ENCODE measurements at places on chromosomes 6 and 20. TPM values are rescaled to one million over a fixed set of nuclear protein-coding genes. Genes with fewer than 3 reads are reported as not detected.

DNA sequence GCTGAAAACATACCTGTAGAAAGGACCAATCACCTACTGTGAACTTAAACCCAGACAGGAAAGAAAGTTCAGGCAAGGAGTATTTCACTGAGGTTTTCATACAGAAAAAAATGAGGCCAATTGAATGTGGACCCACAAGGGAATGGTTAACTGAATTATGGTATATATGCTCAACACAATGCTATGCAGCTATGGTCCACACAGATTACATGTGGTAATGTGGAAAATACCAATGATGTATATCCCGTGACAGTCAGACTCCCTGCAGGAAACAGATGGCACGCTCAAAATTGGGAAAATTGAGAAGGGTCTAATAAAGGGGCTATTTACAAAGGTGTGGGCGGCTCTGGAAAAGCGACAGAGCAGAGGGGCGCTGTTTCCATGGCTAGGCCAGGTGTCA is 47.1 kb upstream of the PIM1 start:
- H3K36me3 ChIP-seq = no peaks in the 10 kb centered on the region
- peaks cover 23% of the 10 kb centered on the region for H3K4me1 ChIP-seq
- no peaks in the 10 kb centered on the region for H3K27me3 ChIP-seq

GRCh38 chr20:21707999-21708737 is 2.7 kb downstream of the PAX1 start:
- DNase-seq = no peak
- H3K4me1 ChIP-seq = peaks cover 1% of the 10 kb centered on the region
- H3K4me3 ChIP-seq = no peak overlapping the region
- no peaks in the 10 kb centered on the region for H3K36me3 ChIP-seq
- H3K27me3 ChIP-seq = peaks cover 27% of the 10 kb centered on the region
- H3K27ac ChIP-seq = no peak overlapping the region

- no peak for DNase-seq
- no peaks in the 10 kb centered on the region for H3K4me1 ChIP-seq
- H3K27me3 ChIP-seq = no peaks in the 10 kb centered on the region
- no peaks in the 10 kb centered on the region for H3K36me3 ChIP-seq
These were observed 52.1 kb upstream of the PKIB start for GRCh38 chr6:122558080-122558479.

DNA sequence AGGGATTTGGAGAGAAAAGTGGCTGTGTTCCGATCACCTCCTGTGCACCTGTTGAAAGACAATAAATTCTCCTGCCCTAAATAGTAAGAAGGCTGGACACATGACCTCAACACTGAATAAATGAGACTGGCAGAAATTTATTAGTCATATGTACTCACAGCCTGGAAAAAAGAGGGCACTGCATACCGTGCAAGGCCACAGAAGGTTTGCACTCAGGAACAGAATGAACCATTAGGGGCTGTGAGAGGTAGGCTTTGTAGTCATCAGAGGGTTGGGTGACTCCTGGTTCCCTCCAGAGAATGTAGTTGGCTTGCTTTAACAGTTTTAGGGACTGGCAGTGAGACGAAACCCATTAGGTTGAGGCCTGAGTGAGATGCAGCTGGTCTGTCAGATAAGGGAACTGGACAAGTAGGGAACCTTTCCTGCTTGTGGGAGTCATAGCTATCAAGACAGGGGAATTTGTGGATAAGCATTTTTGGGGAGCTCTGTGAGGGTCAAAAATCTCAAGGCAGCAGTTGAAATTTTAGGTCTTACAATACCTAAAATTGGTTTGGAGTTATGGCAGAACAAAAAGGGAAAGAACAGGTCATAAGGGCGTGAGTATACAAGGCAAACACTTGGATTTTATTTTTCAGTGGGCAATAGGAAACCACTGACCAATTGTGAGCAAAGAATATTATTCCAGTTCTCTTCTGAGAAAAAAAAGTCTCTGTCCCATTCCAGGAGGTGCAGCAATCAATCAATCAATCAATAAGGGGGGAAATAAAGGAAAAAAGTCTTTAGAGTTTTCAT is 67.9 kb upstream of the BTN3A2 start:
- DNase-seq = peak; percentile 72
- H3K27me3 ChIP-seq = no peaks in the 10 kb centered on the region
- peaks cover 47% of the 10 kb centered on the region for H3K4me1 ChIP-seq

- H3K4me1 ChIP-seq = no peaks in the 10 kb centered on the region
- no peak overlapping the region for H3K4me3 ChIP-seq
- peaks cover 13% of the 10 kb centered on the region for H3K27me3 ChIP-seq
- no peak for DNase-seq
- H3K27ac ChIP-seq = no peak overlapping the region
- no peaks in the 10 kb centered on the region for H3K36me3 ChIP-seq
These were observed 63.2 kb upstream of the ARMH2 start for GRCh38 chr6:24861934-24862333.

The CGA gene
- not detected for total RNA-seq

DNA sequence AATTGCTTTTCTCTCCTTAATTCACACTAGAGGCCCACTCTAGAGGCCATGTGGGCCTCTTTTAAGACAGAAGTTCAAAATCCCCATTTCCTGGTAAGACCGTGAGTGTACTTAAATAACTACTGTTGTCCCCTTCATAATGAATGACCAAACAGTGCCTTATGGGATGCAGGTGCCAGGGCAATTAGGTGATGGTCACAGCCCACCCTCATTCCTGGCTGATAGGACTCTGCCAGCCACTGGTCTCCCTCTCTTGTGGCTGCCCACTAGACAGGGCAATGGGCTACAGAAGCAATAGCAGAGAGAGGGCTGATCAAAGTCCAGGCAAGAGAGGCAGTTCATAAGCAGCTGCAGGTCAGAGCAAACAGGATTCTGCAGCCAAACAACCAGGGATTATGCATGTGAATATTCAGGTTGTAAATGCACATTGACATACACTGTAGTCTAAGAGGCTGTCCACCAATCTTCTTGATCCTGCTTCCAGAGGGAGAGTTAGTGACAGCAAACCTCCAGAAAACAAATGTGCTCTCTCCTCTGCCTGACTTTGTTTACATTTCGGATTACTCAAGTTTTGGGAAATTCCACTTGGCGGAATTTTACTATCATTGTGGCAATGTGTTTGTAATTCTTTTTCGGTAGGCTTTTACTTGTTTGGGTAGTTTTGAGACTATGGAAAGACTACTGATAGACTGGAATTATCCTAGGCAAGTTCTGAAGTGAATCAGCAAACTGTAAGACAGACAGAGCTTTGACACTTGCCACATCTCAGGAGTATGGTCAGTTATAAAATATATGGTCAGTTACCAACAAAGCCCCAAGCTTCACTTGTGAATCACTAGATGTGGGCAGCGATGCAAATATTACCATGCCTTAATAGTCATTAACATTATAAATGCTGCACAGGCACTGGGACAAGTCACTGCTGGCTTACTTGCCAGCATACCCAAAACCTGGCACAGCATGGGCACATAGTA is 12.8 kb downstream of the PTPRK start:
- DNase-seq = no peak
- H3K36me3 ChIP-seq = no peaks in the 10 kb centered on the region
- H3K4me1 ChIP-seq = no peaks in the 10 kb centered on the region
- no peak overlapping the region for H3K27ac ChIP-seq

- DNase-seq = no peak
- H3K36me3 ChIP-seq = no peaks in the 10 kb centered on the region
- H3K27ac ChIP-seq = no peak overlapping the region
- no peaks in the 10 kb centered on the region for H3K27me3 ChIP-seq
- H3K4me3 ChIP-seq = no peak overlapping the region
These were observed 52.3 kb downstream of the SLX4IP start for GRCh38 chr20:10487142-10488136.

GRCh38 chr20:38698541-38698940 is 25.7 kb upstream of the SLC32A1 start:
- no peaks in the 10 kb centered on the region for H3K36me3 ChIP-seq
- no peak overlapping the region for H3K4me3 ChIP-seq
- no peak for DNase-seq
- H3K27ac ChIP-seq = no peak overlapping the region

- peaks cover 50% of the 10 kb centered on the region for H3K4me1 ChIP-seq
- no peak for DNase-seq
- no peak overlapping the region for H3K4me3 ChIP-seq
These were observed 13.8 kb downstream of the RANBP9 start for GRCh38 chr6:13697857-13698256.

The ECT2L gene
- total RNA-seq = not detected

DNA sequence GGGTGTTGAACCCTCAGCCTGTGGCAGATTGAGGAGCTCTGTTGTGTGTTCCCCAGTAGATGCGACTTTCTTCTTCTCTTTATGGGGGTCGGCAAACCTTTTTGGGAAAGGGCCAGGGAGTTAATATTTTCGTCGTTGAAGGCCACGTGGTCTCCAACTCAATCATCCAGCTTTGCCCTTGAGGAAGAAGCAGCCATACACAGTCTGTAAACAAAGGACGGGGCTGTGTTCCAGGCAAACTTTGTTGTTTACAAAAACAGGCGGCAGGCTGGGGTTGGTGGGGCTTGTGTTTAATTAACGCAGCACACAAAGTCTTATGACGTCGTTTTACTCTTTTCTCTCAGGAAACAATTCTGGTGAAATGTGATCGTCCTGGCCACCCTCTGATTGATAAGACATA is 20.2 kb downstream of the KIF25 start:
- no peaks in the 10 kb centered on the region for H3K36me3 ChIP-seq
- DNase-seq = no peak
- no peak overlapping the region for H3K4me3 ChIP-seq
- no peaks in the 10 kb centered on the region for H3K4me1 ChIP-seq
- no peak overlapping the region for H3K27ac ChIP-seq

DNA sequence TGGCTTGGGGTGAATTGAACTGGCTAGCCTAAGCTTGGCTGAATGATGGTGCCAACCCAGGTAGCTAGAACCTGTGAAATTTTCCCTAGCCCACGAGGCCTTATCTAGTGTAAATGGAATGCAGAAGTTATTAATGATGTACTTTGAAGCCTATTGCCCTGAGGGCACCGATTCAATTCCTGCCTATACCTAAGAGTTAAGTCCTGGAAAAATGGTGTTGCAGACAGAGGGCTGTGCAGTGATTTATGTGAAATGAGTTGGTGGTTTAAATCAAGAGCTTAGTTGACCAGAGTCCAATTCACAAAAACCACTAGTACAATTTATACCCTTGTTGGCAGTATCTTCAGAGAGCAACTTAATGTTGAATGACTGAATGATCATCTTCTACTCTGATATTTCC is 373.8 kb upstream of the JAG1 start:
- H3K27ac ChIP-seq = no peak overlapping the region
- no peaks in the 10 kb centered on the region for H3K4me1 ChIP-seq
- no peaks in the 10 kb centered on the region for H3K36me3 ChIP-seq
- DNase-seq = no peak
- H3K4me3 ChIP-seq = no peak overlapping the region

DNA sequence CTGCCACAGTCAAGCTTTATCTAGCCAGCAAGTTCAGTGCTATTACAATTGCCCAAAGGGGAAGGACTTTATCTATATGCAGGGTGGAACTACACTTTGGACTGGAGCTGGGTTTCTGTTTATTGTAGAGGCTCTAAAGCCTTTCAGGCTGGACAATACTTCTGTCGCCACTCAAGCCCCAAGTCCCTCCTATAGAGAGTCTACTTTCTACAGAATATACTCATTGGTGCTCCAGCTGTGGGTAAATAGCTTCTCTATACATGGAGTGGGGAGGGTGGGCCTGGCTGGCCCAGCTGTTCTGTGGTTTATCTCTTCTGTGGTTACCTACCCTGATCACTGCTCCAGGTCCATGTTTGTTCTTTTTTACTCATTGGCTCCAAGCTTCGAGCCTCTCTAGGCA is 151.8 kb upstream of the MYLIP start:
- H3K27ac ChIP-seq = peak overlapping the region; percentile 47
- H3K4me1 ChIP-seq = peaks cover 15% of the 10 kb centered on the region
- H3K4me3 ChIP-seq = no peak overlapping the region
- no peaks in the 10 kb centered on the region for H3K36me3 ChIP-seq
- H3K27me3 ChIP-seq = no peaks in the 10 kb centered on the region

GRCh38 chr6:126227833-126228702 is 111.8 kb upstream of the CENPW start:
- no peak overlapping the region for H3K27ac ChIP-seq
- no peaks in the 10 kb centered on the region for H3K27me3 ChIP-seq
- DNase-seq = peak; percentile 15

- peak overlapping the region; percentile 85 for H3K27ac ChIP-seq
- H3K27me3 ChIP-seq = no peaks in the 10 kb centered on the region
- DNase-seq = peak; percentile 75
- no peak overlapping the region for H3K4me3 ChIP-seq
- H3K36me3 ChIP-seq = peaks cover 2% of the 10 kb centered on the region
These were observed 1.4 kb upstream of the TSPYL4 start for GRCh38 chr6:116255246-116255800.

GRCh38 chr20:32762754-32763201 is 593 bp downstream of the DNMT3B start:
- H3K4me3 ChIP-seq = peak overlapping the region; percentile 90
- peaks cover 30% of the 10 kb centered on the region for H3K36me3 ChIP-seq
- H3K4me1 ChIP-seq = peaks cover 27% of the 10 kb centered on the region
- no peaks in the 10 kb centered on the region for H3K27me3 ChIP-seq

- H3K36me3 ChIP-seq = no peaks in the 10 kb centered on the region
- H3K4me1 ChIP-seq = no peaks in the 10 kb centered on the region
- H3K27me3 ChIP-seq = peaks cover 10% of the 10 kb centered on the region
- H3K27ac ChIP-seq = no peak overlapping the region
These were observed 59.2 kb upstream of the FNDC1 start for GRCh38 chr6:159110013-159110412.

The GPX5 gene
- not detected for total RNA-seq

The PNLDC1 gene
- not detected for total RNA-seq

DNA sequence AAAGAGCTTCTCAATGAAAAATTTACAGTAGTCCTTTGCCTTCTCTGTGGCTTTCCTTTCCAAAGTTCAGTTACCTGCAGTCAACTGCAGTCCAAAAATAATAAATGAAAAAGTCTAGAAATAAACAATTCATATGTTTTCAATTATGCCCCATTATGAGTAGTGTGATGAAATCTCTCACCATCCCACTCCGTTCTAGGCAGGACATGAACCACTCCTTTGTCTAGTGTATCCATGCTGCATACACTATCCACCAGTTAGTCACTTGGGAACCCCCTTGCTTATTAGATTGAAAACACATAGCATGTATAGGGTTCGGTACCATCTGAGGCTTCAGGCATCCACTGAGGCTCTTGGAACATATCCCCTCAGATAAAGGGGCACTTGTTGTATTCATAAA is 80.6 kb upstream of the EYA4 start:
- H3K36me3 ChIP-seq = no peaks in the 10 kb centered on the region
- H3K4me3 ChIP-seq = no peak overlapping the region
- H3K4me1 ChIP-seq = no peaks in the 10 kb centered on the region

The ID1 gene
- 167 TPM for total RNA-seq

The TXNDC5 gene
- 137 TPM for total RNA-seq

The ERVFRD-1 gene
- total RNA-seq = 0.04 TPM

DNA sequence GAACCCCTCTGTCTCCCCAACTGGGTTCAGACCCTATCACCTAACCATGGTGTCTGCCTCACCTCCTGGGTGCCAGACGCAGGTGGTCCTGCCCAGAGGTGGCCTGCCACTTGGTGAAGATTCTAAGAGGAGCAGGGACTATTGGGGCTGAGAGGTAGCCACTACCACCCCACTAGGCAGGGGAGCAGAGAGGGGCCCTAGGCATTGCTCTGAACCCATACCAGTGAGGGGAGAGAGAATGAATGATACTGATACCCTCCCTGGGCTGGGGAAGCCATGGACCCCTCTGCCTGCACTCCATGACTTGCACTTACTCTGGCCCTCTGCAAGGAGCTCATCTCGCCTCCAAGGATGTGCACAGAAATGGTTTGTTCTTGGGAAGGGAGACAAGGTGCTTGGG is 31.7 kb upstream of the SPDEF start:
- DNase-seq = no peak
- H3K4me3 ChIP-seq = no peak overlapping the region
- H3K4me1 ChIP-seq = peaks cover 4% of the 10 kb centered on the region
- H3K27me3 ChIP-seq = no peaks in the 10 kb centered on the region

All from K562 (cell line).